ENCODE measurements at places on chromosomes 7 and 10.

GRCh38 chr7:147136352-147136751 is 1019.8 kb downstream of the CNTNAP2 start:
- DNase-seq, result no peak

DNA sequence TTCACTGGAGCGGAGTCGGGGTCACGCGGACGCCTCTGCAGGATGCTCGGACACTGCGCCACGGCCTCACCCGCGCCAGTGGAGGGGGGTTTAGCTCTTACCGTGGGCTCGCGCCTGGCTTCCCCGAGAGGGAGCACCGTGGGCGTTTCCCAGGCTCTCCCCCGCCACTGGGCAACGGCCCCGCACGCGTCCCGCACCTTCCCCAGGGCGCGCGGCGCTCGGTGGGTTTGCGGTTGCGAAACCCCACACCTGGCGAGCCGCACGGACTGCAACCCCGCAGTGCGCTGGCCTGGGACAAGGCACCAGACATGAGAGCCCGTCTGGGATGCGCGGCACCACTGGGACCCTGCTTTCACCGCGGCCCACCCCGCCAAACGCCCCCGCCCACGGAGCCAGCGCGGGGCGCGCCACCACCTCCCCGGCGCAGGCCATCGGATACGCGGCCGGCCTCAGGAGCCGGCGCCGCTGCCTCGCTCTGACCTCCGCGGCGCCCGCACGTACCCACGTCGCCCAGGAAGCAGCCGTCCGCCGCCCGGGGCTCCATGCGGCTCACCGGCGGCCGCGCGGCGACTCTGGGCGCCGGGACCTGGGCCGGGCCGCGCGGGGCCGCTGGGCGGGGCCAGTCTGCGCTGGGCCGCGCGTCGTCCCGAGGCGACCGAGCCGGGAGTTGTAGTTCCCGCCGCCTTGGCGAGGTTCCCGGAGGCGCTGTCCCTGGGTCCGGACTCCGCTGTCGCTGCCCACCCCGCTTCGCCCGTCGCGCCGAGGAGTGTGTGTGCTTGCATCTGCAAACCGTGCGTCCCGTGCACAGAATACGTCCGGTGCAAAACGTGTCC is at the start of gene ASB13:
Gene ASB13, minus strand, starts transcription at position 588 of the 833 bp plus-strand sequence. Its CDS starts 44 bp downstream, at position 544.
- DNase-seq, result peak; percentile 14

- DNase-seq, result no peak
These were observed 10.2 kb downstream of the CYP26A1 start for GRCh38 chr10:93083743-93084539.

GRCh38 chr7:8154272-8154671 is 107.7 kb downstream of the ICA1 start:
- no peak for DNase-seq

All from stimulated activated CD4-positive, alpha-beta T cell treated with anti-CD3 and anti-CD28 coated beads, Interleukin-1b, Interleukin-23, amount 100 ng/mL, for 1 hour (primary cell).